ENCODE measurements at places on chromosomes 11 and 22.

- DNase-seq = no peak
Measured at GRCh38 chr11:129917231-129917630, 21.9 kb upstream of the NFRKB start.

DNA sequence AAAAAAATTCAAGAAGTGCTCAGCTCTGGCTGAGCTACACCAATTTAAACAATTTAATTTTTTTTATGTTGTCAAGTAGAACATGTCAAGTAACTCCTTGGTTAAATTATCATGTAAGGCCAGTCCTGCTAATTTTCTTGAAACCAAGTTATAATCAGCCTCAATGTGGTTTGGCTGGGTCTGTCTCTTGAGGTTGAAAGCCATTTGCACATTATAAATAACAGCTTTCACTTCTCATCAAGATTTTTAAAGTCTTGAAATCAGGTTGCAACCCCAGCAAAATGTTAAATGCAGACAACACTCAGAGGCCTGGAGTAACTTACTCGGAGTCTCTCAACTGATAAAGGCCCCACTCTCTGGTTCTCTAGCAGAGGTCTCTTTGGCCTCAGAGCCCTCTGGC is 324.4 kb downstream of the BRD1 start:
- no peak for DNase-seq

DNA sequence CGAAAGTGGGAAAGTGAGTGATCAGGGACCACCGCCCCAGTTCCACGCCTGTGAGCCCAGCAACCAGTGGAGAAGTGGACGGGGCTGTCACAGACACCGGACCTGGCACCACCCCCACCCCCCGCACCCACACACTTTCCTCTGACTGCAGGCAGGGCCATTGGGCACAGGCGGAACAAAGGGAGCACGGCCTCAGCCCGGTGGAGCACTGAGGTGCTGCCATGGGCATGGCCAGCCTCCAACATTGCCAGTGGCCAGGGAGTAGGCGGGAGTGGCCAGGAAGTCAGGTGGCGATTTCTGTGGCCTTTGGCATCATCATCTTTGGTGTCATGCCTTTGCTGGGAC is 78.5 kb downstream of the BCR start:
- no peak for DNase-seq

DNA sequence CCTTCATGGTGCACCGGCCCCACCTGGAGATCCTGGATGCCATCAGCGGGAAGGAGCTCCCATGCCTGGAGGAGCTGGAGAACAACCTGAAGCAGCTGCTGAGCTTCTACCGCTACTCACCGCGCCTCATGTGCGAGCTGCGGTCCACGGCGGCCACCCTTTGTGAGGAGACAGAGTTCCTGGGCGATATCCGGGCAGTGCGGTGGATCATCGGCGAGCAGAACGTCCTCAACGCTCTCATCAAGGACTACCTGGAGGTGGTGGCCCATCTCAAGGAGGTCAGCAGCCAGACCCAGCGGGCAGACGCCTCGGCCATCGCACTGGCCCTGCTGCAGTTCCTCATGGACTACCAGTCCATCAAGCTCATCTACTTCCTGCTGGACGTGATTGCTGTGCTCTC is 59.2 kb downstream of the SYT13 start:
- no peak for DNase-seq

- DNase-seq = no peak
Measured at GRCh38 chr11:16356057-16356760, at the start of gene SOX6. SOX6 (minus strand) TSS chr11:16356546; CDS start chr11:16341248, 15,298 bp downstream.

DNA sequence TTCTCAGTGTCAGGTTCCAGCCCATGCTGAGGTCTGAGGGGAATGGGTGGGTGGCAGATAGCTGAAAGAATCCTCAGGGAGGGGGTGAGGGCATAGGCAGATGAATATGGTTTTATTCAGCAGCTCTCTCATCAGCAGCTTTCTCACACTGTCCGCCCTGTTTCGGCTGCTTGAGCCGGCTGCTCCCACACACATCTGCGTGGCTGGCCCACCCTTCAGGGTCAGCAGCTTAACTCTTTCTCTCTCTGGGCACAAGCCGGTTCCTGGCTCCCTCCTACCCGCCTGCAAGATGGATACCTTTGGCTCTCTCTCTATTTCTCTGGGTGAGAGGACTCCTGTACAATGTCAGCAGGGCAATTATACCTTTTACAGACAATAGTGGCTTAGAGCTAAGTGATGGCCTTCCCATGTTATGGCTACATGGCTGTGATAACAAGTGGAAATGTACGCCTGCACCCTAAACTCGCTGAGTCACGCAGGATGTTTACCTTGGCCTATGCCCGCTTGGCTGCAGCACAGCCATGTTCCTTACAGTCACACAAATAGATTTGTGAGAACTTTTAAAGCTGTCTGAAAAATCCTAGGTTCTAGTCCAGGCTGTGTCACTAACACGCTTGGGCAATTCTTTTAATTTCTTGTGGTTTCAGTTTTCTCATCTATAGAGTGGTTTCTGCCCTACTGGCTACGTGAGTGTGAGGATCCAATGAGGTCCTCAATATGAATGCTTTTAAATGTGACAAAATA is 4.1 kb downstream of the MMP20 start:
- no peak for DNase-seq

DNA sequence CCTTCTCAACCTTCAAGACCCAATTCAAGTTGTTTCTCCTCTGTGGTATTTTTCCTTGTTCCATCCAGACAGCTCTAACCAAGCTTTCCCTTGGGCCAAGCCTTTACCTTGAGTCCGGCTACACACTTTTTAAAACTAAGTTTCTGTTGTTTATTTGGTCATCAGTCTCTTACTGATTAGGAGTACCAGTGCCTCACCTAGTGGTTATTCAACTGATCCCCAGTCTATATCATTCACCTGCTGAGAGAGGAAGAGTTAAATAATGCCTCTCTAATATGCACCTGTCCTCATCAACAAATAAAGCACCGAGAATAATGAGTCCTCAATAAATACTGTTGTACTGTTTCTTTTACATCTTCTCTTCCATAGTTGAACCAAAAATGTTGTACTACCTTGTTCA is 160.8 kb downstream of the MSANTD4 start:
- DNase-seq = no peak

GRCh38 chr11:416757-417621 is 2.2 kb upstream of the SIGIRR start:
- DNase-seq = no peak

All from T-helper 9 cell (primary cell).